ENCODE measurements at places on chromosomes 3 and 15.

GRCh38 chr15:69730281-69731080 lies 277.9 kb downstream of the RPLP1 start:
- no peak for DNase-seq

DNA sequence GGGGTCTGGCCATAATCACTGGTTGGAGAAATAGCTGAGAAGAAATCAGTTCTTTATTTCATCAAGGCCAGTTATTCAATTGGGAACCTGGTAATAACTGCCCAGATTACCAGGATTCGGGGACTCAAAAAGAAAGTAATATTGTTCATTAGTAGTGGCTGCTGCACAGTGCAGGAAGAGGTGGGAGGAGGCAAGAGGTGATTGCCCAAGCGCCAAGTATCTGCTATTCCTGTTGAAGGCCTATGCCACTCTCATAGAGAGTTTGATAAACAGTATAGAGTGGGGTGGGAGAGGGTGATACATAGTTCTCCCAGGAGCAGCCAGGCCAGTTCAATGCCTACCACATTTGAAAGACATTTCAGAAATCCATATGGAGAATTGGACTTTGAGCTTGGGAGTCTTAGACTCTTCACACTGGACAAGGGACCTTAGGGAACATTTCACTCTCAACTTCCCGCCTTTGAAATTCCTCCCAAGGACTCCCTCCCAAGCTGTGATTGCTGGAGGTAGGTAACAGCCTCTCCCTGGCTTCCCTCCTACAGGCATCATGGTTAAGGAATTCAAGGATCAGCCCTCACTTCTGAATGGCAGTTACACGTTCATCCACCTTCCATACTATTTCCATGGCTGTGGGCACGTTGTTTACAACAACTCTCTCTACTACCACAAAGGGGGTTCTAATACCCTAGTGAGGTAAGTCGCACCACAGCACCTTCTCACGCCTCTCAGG lies 59.8 kb downstream of the GLDN start:
- DNase-seq = no peak

DNA sequence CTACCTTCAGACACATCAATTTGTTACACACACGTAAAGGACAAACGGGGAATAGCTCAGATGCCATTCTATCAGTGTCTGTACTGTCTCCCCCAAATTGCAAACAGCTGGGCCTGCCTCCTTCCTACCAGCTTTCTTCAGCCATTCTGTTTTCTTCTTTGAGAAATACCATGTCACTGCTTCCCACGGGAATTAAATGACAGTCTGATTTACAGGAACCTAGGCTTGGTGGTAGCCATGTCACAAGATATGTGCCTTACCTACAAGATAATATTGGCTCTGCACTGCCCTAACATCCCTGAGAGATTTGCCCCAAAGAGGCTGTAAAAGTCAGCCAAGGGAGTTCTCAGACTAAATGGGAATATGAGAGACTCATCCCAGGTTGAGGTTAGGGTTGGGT lies 308.3 kb downstream of the LRTM1 start:
- no peak for DNase-seq

DNA sequence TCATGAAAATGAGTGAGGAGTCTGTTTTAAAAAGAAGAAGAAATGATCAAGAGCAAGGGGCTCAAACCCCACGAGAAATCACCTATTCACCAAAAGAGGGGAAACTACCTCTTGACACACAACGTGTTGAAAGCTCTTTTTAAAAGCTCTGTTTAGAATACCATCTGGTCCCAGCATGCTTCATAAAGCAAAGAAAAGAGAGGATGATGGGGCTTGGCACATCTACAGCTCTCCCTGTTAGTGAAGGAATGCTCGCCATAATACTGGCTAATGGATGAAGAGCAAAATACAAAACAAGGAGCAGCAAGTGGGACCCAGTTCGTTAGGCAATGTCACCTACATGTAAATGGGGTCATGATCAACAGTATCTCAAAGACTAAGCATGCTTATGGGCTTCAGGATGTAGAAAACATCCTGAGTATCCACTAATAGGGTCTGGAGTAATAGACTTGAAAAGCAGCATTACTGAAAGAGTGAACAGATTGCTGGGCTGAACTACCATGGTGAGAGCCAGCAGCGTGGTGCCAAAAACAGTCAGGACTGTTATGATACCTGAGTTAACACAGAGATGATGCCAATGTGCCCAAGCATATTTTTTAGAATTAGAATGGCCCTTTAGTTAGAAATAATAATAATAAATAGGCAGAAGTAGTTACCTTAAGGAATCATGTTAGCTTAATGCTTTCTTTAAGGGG lies 159.7 kb upstream of the POU1F1 start:
- DNase-seq = no peak

GRCh38 chr3:38039899-38040261 lies 872 bp downstream of the DLEC1 start:
- DNase-seq = no peak

- no peak for DNase-seq
Observed at GRCh38 chr3:56796202-56796601, 5.5 kb downstream of the ARHGEF3 start.

GRCh38 chr15:63301088-63301487 lies 23.7 kb downstream of the APH1B start:
- DNase-seq = no peak

GRCh38 chr3:172383306-172383796 lies 64.9 kb downstream of the GHSR start:
- no peak for DNase-seq

- DNase-seq = no peak
Observed at GRCh38 chr15:64038878-64039610, 7.2 kb downstream of the DAPK2 start.

DNA sequence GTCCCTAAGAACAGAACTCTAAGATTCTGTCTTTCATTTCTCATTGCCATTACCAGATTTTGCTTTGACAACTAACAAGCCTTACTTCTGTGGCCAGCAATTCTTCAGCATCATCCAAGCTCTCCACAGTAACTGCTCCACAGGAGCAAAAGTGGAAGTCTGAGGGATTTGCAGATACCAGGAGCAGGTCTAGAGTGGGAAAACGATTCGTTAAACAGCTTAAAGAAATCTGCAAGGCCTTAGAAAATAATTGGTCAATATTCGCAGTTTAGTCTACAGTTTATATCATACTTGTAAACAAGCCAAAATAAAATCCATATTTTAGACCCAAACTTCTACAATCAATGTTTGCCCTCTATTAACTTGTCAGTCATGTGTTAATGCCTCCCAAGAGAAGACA lies 24.1 kb downstream of the MYH15 start:
- no peak for DNase-seq

DNA sequence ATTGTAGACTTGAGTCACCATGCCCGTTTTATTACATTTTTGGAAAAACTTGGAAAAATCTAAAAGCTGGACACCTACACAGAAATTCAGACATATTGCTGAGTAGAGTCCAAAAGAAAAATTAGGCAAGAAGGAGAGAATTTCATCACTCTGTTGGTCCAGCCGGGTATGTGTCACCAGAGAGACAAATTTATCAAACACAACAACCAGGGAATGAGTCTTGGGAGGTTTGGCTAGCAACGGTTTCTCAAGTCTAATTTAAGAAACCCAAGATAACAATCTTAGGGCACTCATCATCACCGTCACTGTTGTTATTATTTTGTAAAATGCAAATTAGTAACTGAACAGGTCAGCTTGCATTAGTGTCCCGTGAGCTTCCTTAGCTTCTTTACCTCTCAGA lies 197.5 kb upstream of the C2CD4B start:
- no peak for DNase-seq

Data from NCI-H187 (cell line).